SW480 (cell line): ENCODE measurements at places on chromosomes 16 and 17.

- no peak for DNase-seq
These were observed 42.8 kb downstream of the CDK5R1 start for GRCh38 chr17:32529604-32530003.

- no peak for DNase-seq
These were observed 43.1 kb downstream of the PIK3R5 start for GRCh38 chr17:8922451-8922850.

- no peak for DNase-seq
These were observed 4.2 kb downstream of the SOCS1 start for GRCh38 chr16:11251525-11252481.

DNA sequence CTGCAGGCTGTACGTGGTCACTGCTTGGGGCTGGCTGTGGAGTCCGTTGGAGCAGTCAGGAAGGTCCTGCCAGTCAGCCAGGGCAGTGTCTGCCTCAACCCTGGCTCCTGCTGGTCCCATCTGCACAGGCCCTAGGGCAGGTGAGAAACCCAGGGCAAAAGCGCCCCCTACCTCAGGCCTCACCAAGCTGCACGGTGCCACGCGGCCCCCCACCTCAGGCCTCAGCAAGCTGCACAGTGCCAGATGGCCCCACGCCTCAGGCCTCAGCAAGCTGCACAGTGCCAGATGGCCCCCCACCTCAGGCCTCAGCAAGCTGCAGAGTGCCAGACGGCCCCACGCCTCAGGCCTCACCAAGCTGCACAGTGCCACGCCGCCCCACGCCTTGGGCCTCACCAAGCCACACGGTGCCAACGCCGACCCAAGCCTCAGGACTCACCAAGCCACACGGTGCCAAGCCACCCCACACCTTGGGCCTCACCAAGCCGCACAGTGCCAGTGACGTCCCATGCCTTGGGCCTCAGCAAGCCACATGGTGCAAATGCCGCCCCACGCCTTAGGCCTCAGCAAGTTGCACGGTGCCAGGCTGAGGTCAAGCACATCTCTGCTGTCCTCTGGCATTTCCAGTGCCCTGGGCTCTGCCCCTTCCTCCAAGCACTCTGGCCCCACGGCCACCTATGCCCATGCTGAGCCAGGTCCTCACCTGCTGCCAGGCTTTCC lies 5.5 kb downstream of the TMEM204 start:
- no peak for DNase-seq

- DNase-seq: peak; percentile 91
These were observed 80.0 kb upstream of the HNF1B start for GRCh38 chr17:37824534-37825485.
